ENCODE measurements at places on chromosomes 11 and 22.

DNA sequence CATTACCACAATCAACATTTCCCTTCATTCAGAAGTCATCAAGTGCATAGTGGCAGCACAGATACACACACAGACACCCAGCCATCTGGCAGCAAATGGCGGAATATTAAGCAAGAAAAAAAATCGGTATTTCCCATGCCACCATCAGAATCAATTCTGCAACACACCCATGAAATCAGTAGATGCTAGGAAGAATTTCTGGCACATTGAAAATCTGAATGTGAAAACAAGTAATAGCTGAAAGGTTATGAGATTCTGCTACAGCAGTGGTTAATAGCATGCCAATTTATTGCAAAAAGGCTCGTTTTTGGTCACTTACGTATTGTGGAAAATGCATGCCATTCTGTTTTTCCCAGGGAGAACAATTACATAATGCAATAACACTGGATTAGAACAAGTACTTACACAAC, 91.1 kb downstream of the PICALM start:
- no peak for DNase-seq

DNA sequence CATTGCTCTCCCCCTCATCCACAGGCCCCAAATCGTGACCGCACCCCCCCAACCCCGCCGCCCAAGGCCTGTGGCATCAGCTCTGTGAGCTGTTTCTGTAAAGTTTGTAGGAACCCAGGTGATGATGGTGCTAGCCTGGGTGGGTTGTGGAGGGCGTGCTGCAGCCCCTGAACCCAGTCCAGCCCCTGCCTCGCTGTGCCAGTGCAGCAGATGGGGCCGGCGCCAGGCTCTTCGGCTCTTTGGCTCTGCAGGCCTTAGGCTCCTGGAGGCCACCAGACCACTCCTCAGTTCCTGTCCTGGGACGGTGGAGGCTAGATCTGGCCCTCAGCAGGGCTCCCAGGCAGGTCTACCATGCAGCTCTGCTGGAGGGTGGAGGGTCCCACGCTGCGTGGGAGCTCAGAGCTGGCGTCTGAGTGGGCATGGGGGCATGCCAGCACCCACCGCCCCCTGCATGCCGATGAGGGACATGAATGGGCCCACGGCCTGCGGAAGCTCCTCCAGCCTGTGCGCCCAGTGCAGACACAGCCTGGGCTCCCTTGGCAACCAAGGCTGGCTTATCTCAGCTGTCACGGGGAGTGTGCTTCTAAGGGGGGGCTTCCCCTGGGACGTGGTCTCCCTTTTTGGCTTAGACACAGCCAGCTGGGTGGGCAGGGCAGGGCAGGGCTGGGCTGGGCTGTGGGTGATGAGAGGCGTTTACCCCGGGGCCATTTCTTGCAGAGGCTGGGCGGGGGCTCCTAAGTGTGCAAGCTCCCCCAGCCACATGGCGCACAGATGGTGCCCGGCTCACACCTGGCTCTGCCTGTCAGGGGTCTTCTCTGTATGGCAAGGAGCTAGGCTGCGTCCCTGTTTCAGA, 1187.6 kb downstream of the BRD1 start:
- DNase-seq = no peak

DNA sequence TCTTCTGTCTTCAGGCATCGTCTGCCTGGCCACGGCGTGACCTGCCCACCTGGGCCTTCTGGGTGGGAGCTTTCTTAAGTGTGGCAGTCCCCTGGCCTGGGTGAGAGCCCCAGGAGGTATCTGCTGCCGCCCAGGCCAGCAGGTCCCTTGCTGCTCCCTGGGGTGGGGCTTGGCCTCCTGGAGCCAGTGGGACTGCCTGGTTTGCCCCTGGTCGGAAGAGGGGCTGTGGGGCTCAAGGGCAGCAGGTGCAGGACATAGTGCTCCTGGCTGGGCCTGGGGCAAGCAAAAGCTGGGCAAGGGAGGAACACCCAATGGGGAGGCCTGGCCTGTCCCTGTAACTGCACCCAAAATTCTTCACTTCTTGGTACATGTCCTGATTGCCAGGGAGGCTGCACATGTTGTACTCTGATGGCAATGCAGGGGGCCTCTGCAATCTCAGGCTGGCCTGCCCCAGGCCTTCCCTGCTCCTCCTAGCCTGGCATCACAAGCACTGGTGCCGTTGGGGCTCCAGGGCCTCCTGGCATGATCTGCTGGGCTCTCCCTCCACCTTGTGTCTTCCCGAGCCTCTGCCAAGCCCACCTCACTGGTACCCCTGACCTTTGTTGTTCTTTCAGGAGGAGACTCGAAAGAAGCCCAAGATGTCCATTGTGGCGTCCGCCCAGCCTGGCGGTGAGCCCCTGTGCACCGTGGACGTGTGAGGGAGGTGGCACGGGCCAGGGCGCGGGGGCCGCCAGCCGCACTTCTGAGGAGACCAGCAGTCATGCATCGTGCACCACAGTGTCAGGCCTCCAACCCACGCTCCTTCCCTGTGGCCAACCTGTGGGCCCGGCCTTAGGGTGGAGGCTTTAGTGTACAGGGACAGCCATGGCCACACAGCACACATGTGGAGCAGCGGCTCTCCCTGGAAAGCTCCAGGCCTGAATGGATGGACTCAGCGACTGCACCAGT, 6.2 kb upstream of the RANBP1 start:
- no peak for DNase-seq

GRCh38 chr22:49735901-49736421, 91.7 kb downstream of the BRD1 start:
- no peak for DNase-seq

- no peak for DNase-seq
Observed at GRCh38 chr22:25000686-25001085, 48.2 kb downstream of the KIAA1671 start.

- DNase-seq = no peak
Observed at GRCh38 chr11:35013514-35014233, 97.3 kb downstream of the PDHX start.

- DNase-seq = no peak
Observed at GRCh38 chr22:29344137-29344536, 28.6 kb upstream of the RASL10A start.

GRCh38 chr11:44632466-44633123, 67.1 kb downstream of the CD82 start:
- DNase-seq = no peak

GRCh38 chr11:110525883-110526282, 96.1 kb downstream of the FDX1 start:
- no peak for DNase-seq
